Panc1 (cell line): ENCODE measurements at places on chromosomes 13 and 19. TPM values are rescaled to one million over a fixed set of nuclear protein-coding genes. Genes with fewer than 3 reads are reported as not detected.

The F2RL3 gene
- total RNA-seq: not detected

The LCP1 gene
- total RNA-seq: 1.5 TPM

DNA sequence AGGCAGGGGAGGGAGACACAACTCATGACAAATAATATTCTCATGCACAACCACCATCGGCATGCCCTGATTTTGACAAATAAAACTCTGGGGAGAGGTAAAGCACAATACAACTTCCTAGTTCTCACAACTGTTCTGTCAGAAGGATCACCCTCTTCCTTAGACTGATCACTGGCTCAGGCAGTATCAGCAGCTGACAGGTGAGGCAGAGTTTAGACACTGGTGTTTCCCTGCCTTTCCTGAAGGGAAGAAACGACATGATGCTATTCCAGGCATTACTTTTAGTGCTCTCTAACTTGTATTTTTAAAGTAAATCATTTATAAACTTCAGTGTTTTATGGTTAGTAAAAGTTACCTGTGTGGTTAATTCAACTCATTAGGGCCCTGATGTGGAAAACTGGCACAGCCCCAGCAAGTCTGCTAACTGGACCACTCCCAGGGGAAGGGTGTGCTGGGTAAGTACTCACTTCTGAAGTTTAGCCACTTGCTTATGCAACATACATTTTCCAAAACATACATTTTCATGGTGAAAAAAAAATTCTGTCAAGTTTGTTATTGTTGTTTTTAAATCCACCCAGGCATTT, 82.8 kb downstream of the CRYL1 start:
- H3K36me3 ChIP-seq: no peaks in the 10 kb centered on the region
- peaks cover 15% of the 10 kb centered on the region for H3K4me1 ChIP-seq
- no peaks in the 10 kb centered on the region for H3K27me3 ChIP-seq
- no peak for DNase-seq

DNA sequence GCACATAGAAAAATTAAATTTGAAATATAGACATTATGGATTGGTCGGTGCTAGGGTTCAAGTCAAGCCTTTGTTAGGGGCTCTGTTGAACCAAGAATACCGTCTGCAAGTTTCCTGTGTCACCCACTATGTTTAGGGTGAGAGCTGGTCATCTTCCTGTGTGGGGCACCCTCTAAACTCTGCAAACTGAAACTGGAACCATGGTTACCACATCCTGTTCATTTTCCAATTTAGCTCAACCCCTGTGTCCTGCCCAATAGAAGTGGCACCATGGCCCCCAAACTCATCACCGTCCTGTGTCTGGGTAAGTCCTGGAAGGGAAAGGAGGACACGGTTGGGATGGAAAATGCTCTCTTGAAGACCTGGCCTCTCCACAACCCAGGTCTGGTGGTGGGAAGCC, 29.9 kb downstream of the LAIR2 start:
- no peaks in the 10 kb centered on the region for H3K4me1 ChIP-seq
- no peak overlapping the region for H3K4me3 ChIP-seq
- H3K27me3 ChIP-seq: peaks cover 69% of the 10 kb centered on the region
- DNase-seq: no peak
- no peak overlapping the region for H3K27ac ChIP-seq

- no peaks in the 10 kb centered on the region for H3K36me3 ChIP-seq
- DNase-seq: no peak
- H3K27ac ChIP-seq: no peak overlapping the region
- H3K4me3 ChIP-seq: no peak overlapping the region
- H3K4me1 ChIP-seq: no peaks in the 10 kb centered on the region
- H3K27me3 ChIP-seq: no peaks in the 10 kb centered on the region
Observed at GRCh38 chr13:102212729-102213128, 189.1 kb downstream of the FGF14 start.

- no peak overlapping the region for H3K27ac ChIP-seq
- H3K27me3 ChIP-seq: no peaks in the 10 kb centered on the region
- H3K4me1 ChIP-seq: no peaks in the 10 kb centered on the region
- no peaks in the 10 kb centered on the region for H3K36me3 ChIP-seq
- no peak for DNase-seq
Observed at GRCh38 chr19:14337510-14337909, 43.7 kb upstream of the ADGRE5 start.

DNA sequence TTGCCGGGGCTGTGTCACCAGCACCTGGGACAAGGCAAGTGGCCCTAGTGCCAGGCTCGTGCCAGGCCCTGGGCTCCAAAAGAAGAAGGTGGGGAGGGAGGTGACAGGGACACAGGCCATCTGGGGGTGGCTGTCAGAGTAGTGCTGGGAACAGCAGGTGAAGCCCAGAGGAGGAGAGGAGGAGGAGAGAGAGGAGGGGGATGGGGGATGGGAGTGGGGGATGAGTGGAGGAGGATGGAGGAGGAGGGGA, 18.7 kb downstream of the LSM4 start:
- H3K36me3 ChIP-seq: no peaks in the 10 kb centered on the region
- H3K4me1 ChIP-seq: peaks cover 59% of the 10 kb centered on the region
- H3K27ac ChIP-seq: peak overlapping the region; percentile 95

DNA sequence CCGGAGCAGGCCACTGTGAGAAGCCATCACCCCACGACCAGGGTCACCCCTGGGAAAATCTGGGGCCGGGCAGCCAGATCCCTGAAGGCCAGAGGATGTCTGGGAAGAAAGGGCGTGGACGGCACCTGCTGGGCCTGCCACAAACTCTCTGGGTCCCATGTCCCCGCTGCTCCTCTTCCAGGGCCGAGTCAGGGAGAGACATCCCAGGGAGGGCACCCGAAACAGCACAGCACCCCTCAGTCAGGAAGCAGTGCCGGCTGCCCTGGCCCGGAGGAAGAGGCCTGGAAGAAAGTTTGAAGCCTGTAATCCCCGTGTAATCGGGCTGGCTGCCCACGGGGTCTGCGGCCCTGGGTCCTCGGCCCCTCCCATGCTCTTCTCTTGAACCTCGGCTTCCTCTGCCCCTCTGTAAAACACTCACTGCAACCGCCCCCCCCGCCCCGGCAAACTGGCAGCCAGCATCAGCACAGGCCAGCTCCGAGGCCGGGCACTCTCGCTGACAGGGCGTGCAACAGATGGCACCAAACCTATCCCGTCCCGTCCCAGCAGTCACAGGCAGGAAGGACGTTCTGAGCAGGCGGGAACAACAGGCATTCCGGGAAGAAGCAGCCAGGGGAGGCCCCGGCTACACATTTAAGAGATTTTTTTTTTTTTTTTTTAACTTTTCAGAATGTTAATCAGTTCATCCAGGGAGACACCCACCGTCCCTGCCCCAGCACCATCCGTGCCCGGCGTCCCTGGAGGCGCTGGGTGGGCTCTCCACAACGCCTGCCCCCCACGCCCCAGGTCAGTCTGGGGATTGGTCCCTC, 1.5 kb downstream of the SBNO2 start:
- H3K27ac ChIP-seq: peak overlapping the region; percentile 94
- peaks cover 39% of the 10 kb centered on the region for H3K4me1 ChIP-seq
- H3K4me3 ChIP-seq: peak overlapping the region; percentile 66
- H3K27me3 ChIP-seq: no peaks in the 10 kb centered on the region

The PROZ gene
- not detected for total RNA-seq

The KLK12 gene
- total RNA-seq: not detected

GRCh38 chr13:94343243-94343585, 136.3 kb downstream of the DCT start:
- H3K27me3 ChIP-seq: no peaks in the 10 kb centered on the region
- H3K4me1 ChIP-seq: no peaks in the 10 kb centered on the region
- DNase-seq: no peak
- H3K27ac ChIP-seq: no peak overlapping the region
- H3K4me3 ChIP-seq: no peak overlapping the region
- H3K36me3 ChIP-seq: no peaks in the 10 kb centered on the region

The CYP2A6 gene
- 0.41 TPM for total RNA-seq

The LHFPL6 gene
- total RNA-seq: 25.7 TPM
